ENCODE measurements at places on chromosomes 13 and 19. TPM values are rescaled to one million over a fixed set of nuclear protein-coding genes. Genes with fewer than 3 reads are reported as not detected.

ATCAY gene
- total RNA-seq: 0.07 TPM

GIPR gene
- 1.8 TPM for total RNA-seq

CCDC70 gene
- total RNA-seq: not detected

SMAD9 gene
- 0.05 TPM for total RNA-seq

DNA sequence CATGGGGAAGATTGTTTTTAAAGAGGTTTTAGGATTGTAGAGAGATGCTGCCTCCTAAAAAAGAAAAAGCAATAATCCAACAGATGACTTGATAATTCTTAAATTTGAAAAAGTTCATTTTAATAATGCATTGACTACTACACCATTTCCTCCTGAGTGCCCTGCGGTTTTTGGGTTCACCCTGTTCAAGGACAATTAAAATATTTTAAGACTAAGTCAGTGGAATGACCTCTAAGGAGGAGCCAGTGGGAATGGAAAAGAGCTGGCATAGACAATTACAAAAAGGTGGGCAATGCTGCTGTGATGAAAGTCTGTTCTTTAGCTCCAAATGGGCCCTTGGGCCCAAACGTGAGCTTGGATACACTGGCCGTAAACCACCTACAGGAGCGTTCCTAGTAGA, 217.8 kb downstream of the LHFPL6 start:
- DNase-seq: no peak

DNA sequence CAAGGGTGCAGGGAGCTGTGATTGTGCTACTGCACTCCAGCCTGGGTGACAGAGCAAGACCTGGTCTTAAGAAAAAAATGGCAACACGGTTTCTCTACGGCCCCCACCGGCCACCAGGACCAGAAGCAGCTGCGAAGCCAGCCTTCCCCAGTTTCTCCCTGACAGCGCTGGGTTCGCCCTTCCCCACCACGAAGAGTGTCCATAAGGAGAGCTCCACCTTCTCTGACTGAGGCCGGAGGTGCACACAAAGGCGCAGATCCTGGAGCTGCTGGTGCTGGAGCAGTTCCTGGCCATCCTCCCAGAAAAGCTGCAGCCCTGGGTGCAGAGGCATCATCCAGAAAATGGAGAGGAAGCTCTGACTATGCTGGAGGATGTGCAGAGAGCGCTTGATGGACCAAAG, 52.2 kb upstream of the ZNF599 start:
- DNase-seq: no peak

DNA sequence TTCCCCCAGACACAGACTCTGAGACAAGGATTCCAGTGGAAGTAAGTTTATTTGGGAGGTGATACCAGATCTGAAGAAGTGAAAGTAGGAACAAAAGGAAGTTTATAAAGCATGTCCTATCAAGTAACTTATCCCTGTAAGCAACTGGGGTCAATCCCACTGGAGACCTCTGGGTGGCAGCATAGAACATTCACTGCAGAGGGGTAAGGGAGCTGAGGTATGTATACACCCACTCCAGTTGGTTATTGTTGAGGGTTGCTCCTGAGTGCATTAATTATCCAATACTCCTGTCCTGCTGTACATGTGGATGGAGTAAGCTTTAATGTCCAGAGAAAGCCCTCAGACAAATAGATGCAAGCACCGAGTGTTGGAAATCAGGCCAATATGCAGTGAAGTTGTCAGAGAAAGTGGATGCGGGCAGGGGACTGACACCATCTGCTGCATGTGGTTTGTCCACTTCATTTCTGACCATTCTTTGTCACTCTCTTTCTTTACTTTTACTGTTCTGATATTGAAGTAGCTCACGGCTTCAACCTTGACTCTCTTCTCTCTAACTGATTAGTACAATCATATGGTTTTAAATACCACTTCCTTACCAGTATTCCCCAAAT, 46.7 kb downstream of the NOTCH3 start:
- peak; percentile 68 for DNase-seq

DNA sequence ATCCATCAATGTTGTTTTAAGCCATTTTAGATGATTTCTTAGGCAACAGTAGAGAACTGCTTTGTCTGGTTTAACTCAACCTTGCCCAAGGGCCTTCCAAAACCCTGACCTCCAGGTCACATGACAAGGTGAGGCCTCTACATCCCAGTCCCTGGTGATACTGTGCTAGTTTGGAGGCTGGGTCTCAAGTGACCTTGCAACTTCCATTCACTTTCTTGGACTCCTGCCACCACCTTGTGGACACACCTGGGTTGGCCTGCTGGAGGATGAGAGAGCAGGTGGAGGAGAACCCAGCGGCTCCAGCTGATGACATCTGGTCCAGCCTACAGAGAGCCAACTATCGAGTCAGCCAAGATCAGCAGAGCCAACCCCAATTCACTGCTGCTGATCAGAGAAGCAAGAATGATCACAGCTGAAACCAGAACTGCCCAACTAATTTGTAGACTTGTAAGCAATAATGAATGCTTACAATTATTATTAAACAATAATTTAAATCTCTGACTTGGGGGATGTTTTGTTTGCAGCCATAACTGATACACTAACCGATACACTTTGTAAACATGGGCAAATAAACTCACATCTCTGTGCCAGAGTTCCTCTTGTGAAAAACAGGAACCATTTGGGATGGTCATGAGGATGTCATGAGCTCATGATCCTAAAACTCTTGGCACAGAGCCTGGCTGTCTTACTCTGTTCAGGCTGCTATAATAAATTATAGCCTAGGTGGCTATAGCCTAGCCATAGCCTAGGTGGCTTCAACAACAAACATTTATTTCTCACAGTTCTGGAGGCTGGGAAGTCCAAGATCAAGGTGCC, 11.5 kb downstream of the FAM187B start:
- DNase-seq: peak; percentile 83

GRCh38 chr13:96020155-96020575, 33.0 kb downstream of the UGGT2 start:
- peak; percentile 25 for DNase-seq

DNA sequence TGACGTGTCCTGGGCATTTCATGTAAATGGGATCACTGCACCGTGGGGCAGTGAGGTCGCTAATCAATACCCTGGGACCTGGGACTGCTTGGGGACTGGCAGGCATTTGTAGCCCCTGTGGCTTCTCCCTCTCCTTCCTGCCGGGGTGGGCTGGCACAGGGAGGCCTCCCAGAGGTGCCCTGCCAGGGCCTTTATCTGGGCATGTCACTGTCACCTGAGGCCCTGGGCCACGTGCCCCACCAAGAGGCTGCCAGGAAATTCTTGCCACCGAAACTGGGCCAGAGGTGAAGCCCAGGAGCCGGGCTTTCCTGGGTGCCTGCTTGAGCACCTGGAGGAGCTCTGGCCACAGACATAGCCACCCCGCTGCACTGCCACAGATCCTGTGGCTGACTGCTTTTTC, 1.8 kb upstream of the NMRK2 start:
- DNase-seq: no peak

- no peak for DNase-seq
Observed at GRCh38 chr13:86464193-86464592, 665.0 kb upstream of the SLITRK6 start.

DNA sequence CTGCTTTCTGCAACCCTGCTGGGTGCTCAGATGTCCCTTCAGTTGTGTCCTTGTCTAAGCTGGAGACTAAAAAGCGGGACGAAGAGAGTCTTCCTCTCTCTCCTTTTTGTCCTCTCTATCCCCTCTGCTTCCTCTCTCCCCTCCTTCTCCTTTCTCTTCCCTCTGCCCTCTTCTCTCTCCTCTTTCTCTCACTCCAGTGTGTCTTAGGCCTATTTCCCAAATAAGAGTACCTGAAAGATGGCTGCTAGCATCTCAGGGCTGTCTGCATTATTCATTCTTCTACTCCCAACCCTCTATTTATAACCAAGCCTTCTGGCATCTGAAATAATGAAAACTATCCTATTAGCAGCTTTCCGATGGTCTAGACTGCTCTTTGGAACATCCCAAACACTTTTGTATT, 729.8 kb downstream of the UQCRFS1 start:
- no peak for DNase-seq

DNA sequence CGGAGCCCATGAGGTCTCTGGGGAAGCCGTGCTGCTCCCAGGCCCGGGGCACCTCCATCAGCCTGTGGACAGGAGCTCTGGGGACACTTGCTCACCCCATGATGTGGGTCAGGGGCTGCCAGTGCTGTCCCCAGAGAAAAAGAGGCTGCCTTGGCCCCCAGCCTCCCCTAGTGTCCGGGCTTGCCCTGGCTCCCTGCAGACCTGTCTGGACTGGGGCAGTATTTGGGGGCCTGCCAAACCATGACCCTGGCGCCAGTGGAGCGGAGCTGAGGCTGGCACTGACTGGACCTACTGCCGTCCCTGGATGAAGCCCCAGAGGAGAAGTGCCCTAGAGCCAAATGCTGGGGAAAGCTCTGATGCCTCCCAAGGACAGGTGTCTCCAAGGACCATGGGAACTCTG, 30.4 kb downstream of the ELAVL1 start:
- no peak for DNase-seq

DNA sequence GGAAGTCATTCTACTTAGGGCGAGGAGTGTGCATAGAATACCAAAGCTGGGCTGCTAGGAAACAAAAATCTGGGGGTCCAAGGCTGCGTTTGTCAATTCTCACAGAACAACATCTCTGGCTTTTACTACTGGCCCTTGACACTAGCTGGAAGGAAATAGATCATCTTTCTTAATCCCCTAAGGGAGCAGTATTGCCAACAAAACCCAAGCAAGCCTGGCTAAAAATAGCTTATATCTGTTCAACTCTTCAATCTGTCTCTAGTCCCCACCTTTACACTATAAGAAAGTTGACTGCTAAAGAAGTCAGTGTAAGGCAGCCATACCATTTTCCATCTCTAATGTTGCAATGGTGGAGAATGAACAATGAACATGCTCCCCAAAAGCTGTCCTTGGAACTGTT, 107.8 kb upstream of the SPRY2 start:
- DNase-seq: no peak

DNA sequence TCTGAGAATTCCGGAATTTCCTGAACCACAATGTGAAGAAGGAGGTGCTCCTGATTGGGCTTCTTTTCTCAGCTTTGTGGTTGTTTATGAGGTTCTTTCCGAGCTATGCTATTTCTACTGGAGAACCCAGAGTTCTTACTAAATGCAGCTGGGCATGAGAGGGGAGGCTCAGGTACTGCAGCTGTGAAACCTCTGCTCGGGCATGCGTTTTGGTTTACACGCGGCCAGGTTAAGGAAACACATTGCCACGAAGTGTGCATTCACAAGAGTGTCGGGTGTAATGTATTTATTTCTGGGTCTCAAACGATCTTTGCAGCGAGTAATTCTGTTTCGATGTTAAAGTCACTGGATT, 661 bp upstream of the MIR17HG start:
- DNase-seq: peak; percentile 70

Measured in activated naive CD4-positive, alpha-beta T cell treated with anti-CD3 and anti-CD28 coated beads for 36 hours (primary cell).